ENCODE measurements at places on chromosomes 1 and 21.
A peak's percentile ranks its signal among the peaks of the same experiment; 100 is the strongest.

GRCh38 chr1:155247667-155248553, 7.4 kb downstream of the ENTREP3 start:
- no peak for DNase-seq
- no peaks in the 10 kb centered on the region for H3K36me3 ChIP-seq
- H3K4me1 ChIP-seq: peaks cover 42% of the 10 kb centered on the region
- no peaks in the 10 kb centered on the region for H3K27me3 ChIP-seq
- no peak overlapping the region for H3K27ac ChIP-seq

DNA sequence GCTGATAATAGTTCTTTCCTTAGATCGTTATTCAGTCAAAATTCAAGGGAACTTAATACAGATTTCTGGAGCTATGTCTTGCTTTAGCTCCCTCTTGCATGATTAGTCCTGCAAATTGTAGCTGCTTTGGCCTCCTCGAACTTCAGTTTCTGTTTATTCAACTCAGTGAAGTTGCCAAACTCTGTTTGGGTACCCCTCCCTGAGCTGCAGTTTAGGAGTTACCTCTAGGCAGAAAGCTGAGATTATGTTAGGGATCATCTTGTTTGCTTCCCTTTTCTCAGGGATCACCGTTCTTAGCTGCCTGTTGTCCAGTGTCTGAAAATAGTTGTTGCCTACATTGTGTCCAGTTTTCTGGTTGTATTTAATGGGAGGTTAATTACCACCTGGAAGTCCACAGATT, 43.5 kb downstream of the SNX27 start:
- no peaks in the 10 kb centered on the region for H3K27me3 ChIP-seq
- no peak for DNase-seq
- H3K4me1 ChIP-seq: peaks cover 12% of the 10 kb centered on the region
- H3K4me3 ChIP-seq: no peak overlapping the region
- peaks cover 15% of the 10 kb centered on the region for H3K36me3 ChIP-seq

GRCh38 chr1:115781343-115781742, 12.8 kb upstream of the CASQ2 start:
- no peaks in the 10 kb centered on the region for H3K36me3 ChIP-seq
- H3K27me3 ChIP-seq: no peaks in the 10 kb centered on the region
- H3K4me1 ChIP-seq: no peaks in the 10 kb centered on the region
- DNase-seq: no peak

DNA sequence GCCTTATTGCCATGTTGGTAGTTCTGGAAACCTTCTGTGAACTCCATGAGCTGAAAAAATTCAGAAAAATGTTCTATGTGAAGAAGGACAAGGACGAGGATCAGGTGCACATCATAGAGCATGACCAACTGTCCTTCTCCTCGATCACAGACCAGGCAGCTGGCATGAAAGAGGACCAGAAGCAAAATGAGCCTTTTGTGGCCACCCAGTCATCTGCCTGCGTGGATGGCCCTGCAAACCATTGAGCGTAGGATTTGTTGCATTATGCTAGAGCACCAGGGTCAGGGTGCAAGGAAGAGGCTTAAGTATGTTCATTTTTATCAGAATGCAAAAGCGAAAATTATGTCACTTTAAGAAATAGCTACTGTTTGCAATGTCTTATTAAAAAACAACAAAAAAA, 57.4 kb downstream of the KCNK1 start:
- H3K36me3 ChIP-seq: no peaks in the 10 kb centered on the region
- H3K4me3 ChIP-seq: no peak overlapping the region
- H3K27me3 ChIP-seq: no peaks in the 10 kb centered on the region
- H3K4me1 ChIP-seq: peaks cover 8% of the 10 kb centered on the region
- H3K27ac ChIP-seq: no peak overlapping the region
- no peak for DNase-seq

GRCh38 chr1:150529017-150529416, 13.5 kb downstream of the FALEC start:
- DNase-seq: no peak
- no peaks in the 10 kb centered on the region for H3K36me3 ChIP-seq
- peaks cover 26% of the 10 kb centered on the region for H3K4me1 ChIP-seq

DNA sequence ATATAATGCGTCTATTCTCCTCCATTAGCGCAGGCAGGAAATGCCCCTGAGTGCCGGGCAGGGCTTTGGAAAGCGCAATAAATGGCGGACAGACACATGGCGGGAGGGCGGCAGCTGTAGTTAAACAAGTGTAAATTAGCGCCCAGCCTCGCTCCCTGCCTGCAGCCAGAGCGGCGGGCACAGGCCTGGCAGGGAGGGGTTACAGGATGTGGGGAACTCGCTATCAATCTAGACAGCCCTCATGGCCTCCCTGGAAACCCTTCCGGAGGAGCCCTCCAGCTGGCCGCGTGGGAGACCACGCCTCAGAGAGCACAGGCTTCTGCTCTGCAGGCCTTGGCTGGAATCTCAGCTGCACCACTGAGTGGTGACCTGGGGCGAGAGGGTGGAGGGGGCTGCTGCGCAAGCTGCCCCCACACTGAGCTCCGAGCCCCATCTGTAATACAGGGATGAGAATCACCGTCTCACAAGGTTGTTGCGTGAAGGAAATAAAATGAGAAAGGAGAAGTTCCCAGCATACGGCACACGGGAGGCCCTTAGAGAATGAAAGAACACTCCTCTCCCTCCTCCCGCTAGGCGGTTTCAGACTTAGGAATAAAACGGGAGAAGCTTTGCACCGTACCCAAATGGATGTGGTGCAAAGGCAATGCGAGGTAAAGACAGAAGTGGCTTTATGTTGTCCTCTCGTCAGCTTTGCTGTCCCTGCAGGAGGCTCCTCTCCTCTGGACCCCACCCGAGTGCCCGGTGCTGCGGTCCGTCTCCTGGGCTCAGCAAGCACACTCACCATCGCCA, 167.2 kb upstream of the POU3F1 start:
- H3K4me1 ChIP-seq: no peaks in the 10 kb centered on the region
- no peaks in the 10 kb centered on the region for H3K36me3 ChIP-seq
- H3K27me3 ChIP-seq: no peaks in the 10 kb centered on the region
- H3K27ac ChIP-seq: no peak overlapping the region
- no peak for DNase-seq
- H3K4me3 ChIP-seq: no peak overlapping the region

- no peaks in the 10 kb centered on the region for H3K4me1 ChIP-seq
- no peaks in the 10 kb centered on the region for H3K36me3 ChIP-seq
- no peak for DNase-seq
- H3K27me3 ChIP-seq: no peaks in the 10 kb centered on the region
Observed at GRCh38 chr1:91123773-91124172, 101.9 kb upstream of the ZNF644 start.

DNA sequence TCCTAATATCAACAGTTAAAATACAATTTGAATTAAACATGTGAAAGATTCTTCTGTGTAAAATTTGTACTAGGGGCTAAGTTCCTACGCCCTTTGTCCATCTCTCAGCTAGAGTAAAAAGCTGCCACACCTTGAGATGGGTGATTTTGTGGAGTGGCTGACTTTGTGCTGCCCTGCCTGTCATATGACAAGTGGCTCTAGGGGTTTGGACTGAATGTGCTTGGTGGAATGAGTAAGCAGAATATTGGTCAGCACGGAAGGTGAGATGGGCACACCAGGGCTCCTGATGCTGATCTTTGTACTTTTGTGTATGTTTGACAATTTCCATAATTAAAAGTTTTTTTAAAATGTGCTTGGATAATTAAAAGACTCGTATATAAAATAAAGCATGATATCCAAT, 133.6 kb upstream of the SLC45A1 start:
- no peak overlapping the region for H3K27ac ChIP-seq
- H3K36me3 ChIP-seq: no peaks in the 10 kb centered on the region

GRCh38 chr1:65341381-65341780, 32.0 kb downstream of the DNAJC6 start:
- no peak overlapping the region for H3K27ac ChIP-seq
- H3K36me3 ChIP-seq: no peaks in the 10 kb centered on the region
- no peaks in the 10 kb centered on the region for H3K4me1 ChIP-seq
- DNase-seq: no peak
- no peaks in the 10 kb centered on the region for H3K27me3 ChIP-seq

- no peak for DNase-seq
- no peaks in the 10 kb centered on the region for H3K27me3 ChIP-seq
- H3K27ac ChIP-seq: no peak overlapping the region
Observed at GRCh38 chr1:230681599-230681998, 32.3 kb downstream of the AGT start.

GRCh38 chr1:159197561-159198557, 6.8 kb upstream of the ACKR1 start:
- H3K27me3 ChIP-seq: no peaks in the 10 kb centered on the region
- no peak overlapping the region for H3K27ac ChIP-seq
- no peaks in the 10 kb centered on the region for H3K4me1 ChIP-seq
- no peak overlapping the region for H3K4me3 ChIP-seq
- no peaks in the 10 kb centered on the region for H3K36me3 ChIP-seq

- H3K4me1 ChIP-seq: no peaks in the 10 kb centered on the region
- H3K27me3 ChIP-seq: no peaks in the 10 kb centered on the region
- no peak overlapping the region for H3K27ac ChIP-seq
- no peak for DNase-seq
Observed at GRCh38 chr1:61358770-61359455, 276.6 kb downstream of the NFIA start.

DNA sequence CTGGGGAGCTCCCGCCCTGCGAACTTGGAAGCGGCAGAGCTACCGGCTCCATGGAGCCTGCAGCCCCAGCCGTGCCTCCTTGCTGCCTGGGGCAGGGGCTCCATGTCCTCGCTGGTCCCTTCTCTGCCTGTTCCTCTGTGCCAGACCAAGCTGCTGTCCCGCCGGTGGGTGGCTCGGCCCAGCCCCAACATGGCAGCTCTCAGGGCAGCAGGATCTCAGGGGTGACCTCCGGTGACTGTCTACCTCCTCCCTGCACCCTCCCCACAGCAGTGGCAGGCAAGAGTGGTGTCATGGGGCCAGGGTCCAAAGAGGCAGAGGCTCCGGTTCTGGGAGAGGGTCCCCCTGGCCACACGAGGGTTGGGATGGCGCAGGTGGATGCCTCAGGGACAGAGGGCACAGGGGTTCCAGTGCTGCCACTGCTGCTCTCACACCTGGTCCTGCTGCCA, 45.8 kb downstream of the ATP6V1G3 start:
- H3K36me3 ChIP-seq: peaks cover 66% of the 10 kb centered on the region
- H3K27ac ChIP-seq: no peak overlapping the region
- no peak for DNase-seq
- no peaks in the 10 kb centered on the region for H3K27me3 ChIP-seq
- peaks cover 34% of the 10 kb centered on the region for H3K4me1 ChIP-seq
- no peak overlapping the region for H3K4me3 ChIP-seq

DNA sequence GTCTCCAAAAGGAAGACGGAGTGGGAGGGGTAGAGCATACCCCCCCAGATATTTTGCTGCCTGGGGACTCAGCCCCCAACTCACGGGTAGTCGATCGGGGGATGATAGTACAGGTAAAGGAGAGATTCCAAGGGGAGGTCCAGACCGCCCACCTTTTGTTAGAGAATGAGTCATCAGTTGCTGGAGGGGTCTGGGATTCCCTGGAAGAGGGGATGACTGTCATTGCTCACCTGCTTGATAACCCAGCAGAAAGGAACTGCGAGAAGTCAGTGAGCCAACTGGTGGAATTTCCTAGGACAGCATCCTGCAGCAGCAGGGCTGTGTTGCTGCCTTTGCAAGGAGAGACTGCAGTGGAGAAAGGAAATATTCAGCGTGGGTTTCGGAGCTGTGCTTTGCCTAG, 64.4 kb downstream of the MACF1 start:
- peaks cover 33% of the 10 kb centered on the region for H3K4me1 ChIP-seq
- no peak for DNase-seq
- no peaks in the 10 kb centered on the region for H3K27me3 ChIP-seq
- no peaks in the 10 kb centered on the region for H3K36me3 ChIP-seq

GRCh38 chr1:89035080-89035479, 12.4 kb upstream of the GBP3 start:
- no peak overlapping the region for H3K27ac ChIP-seq
- H3K4me1 ChIP-seq: no peaks in the 10 kb centered on the region
- H3K27me3 ChIP-seq: no peaks in the 10 kb centered on the region
- no peak for DNase-seq
- no peak overlapping the region for H3K4me3 ChIP-seq

- H3K27me3 ChIP-seq: no peaks in the 10 kb centered on the region
- no peak overlapping the region for H3K4me3 ChIP-seq
- H3K4me1 ChIP-seq: peaks cover 28% of the 10 kb centered on the region
- no peak for DNase-seq
- H3K36me3 ChIP-seq: no peaks in the 10 kb centered on the region
- no peak overlapping the region for H3K27ac ChIP-seq
Observed at GRCh38 chr1:14263671-14264070, 334.8 kb upstream of the KAZN start.

- no peak overlapping the region for H3K4me3 ChIP-seq
- peak; percentile 51 for DNase-seq
- H3K36me3 ChIP-seq: no peaks in the 10 kb centered on the region
Observed at GRCh38 chr21:35508139-35508888, 459.2 kb upstream of the RUNX1 start.

GRCh38 chr1:228978484-228979324, 243.4 kb downstream of the RHOU start:
- no peaks in the 10 kb centered on the region for H3K27me3 ChIP-seq
- H3K4me1 ChIP-seq: no peaks in the 10 kb centered on the region
- no peak overlapping the region for H3K4me3 ChIP-seq
- no peaks in the 10 kb centered on the region for H3K36me3 ChIP-seq
- no peak for DNase-seq
- no peak overlapping the region for H3K27ac ChIP-seq

GRCh38 chr1:231973830-231974229, 347.2 kb downstream of the DISC1 start:
- H3K27me3 ChIP-seq: no peaks in the 10 kb centered on the region
- no peaks in the 10 kb centered on the region for H3K36me3 ChIP-seq
- H3K4me1 ChIP-seq: no peaks in the 10 kb centered on the region
- no peak for DNase-seq
- H3K27ac ChIP-seq: no peak overlapping the region

DNA sequence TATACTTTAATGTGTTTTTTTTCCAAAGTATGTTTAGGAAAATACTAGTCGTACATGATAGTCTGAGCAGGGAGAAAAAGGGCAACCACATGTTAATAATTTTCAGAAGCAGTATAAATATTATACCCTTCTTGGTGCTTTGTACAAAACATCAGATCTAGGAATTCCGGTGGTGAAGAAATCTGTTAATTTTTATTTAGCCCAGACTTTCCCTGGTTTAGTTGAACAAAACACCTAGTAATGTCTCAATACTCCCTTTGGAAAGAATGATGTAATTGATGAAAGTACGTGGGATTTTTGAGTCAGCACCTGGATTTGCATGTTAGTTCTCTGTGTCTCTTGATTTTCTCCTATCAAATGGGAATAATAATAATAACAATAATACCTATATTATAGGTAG, 38.4 kb upstream of the KCNK2 start:
- no peak overlapping the region for H3K27ac ChIP-seq
- DNase-seq: no peak
- H3K36me3 ChIP-seq: no peaks in the 10 kb centered on the region
- no peaks in the 10 kb centered on the region for H3K27me3 ChIP-seq
- no peaks in the 10 kb centered on the region for H3K4me1 ChIP-seq

- no peak overlapping the region for H3K4me3 ChIP-seq
- no peaks in the 10 kb centered on the region for H3K27me3 ChIP-seq
- no peak overlapping the region for H3K27ac ChIP-seq
- no peak for DNase-seq
- H3K4me1 ChIP-seq: peaks cover 11% of the 10 kb centered on the region
- no peaks in the 10 kb centered on the region for H3K36me3 ChIP-seq
Observed at GRCh38 chr1:21775985-21776562, 6.9 kb downstream of the USP48 start.

- no peak overlapping the region for H3K4me3 ChIP-seq
- no peak for DNase-seq
- no peaks in the 10 kb centered on the region for H3K27me3 ChIP-seq
Observed at GRCh38 chr1:233998456-233998855, 94.0 kb downstream of the SLC35F3 start.
